AG09309 (cell line): ENCODE measurements at places on chromosomes 7 and 10.

DNA sequence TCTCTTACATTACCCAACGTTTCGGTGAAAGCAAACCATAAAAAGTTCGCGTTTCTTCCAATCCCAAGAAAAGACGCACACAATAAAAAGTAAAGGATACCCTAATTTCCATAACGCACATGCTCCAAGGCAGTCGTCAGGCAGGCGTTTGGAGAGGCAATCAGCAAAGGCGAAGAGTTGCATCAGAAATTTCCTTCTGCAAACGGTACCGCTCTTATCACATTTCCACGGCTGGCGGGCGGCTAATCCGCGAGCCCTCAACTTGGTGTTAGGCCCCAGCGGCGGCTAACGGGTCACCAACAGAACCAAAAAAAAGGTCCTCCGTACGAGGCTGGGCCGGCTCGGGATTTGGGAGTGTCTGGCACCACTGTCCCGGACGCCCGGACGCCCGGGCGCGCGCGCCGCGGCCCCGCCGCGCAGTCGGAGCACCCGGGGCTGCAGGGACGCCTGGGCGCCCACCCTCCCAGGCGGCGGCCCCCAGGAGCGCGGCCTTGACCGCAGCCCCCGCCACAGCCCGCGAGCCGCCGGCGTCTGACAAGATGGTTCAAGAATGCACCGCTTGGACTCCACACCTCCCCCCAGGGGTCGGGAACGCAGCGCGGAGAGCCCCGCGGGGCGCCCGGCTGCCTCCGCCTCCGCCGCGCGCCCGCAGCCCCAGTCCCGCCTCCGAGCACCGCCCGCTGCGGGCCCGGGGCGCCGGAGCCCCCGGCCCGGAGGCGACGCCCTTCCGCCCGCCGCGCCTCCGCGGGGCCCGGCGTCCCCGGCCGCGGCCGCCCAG, 9.8 kb upstream of the GRB10 start:
- DNase-seq: no peak

DNA sequence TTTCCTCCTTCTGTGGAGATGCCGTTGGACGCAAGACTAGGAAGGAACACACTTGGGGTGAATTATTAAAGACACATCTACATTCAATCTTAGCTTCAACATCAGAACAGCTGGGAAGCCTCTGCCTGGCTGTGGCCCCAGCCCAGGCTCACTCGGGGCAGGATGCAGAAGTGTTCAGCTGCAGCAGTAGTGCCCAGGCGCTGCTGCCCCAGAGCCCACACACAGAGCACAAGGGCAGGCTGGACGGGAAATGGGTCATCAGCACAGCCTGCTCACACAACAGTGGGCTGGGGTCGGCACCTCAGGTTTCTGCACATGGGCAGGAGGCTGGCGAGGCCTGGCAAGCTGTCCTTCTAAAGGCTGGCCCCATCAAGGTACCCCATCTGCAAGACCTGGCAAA, 42.5 kb downstream of the NOD1 start:
- DNase-seq: no peak

DNA sequence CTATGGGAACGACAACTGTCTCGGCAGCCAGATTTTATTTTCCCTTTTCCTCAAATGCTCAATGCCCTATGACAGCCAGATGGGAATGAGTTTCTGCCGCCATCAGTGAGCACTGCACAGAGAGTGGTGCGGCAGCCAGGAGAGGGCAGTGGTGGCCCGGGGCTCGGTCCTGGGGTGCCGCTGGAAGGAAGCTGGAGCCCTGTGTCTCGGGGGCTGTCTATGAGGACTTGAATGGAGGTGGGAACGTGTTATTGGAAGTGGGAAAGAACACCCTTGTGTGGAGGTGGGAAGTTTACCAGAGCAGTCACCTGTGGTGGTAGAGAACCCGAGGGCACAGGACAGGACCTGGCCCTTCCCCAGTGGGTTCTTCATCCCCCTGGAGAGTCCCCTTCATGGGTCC, 35.8 kb downstream of the JAKMIP3 start:
- DNase-seq: no peak

DNA sequence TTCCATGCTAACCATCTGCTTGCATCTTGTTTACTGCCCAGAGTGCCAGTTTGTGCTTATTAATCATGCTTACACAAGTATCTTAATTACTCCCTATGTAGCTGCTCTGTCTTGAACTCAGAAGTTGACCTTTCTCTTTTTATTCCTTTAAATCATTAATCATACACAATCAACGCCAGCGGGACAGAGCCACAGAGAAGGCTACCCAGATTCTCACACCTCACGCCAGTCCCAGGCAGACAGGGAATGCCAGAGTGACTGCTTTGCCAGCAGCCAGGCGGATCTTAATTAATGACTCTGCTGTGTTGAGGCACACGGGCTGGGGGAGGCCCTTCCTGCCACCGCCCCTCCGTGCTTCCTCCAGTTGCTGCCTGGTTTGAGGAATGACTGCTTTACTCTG, 229.4 kb downstream of the LRMDA start:
- no peak for DNase-seq
